Myometrial cell (primary cell): ENCODE measurements at places on chromosomes 11 and 22. TPM values are rescaled to one million over a fixed set of nuclear protein-coding genes. Genes with fewer than 3 reads are reported as not detected.

Gene TCN1
- total RNA-seq = not detected in 2 replicates

Gene SAA4
- not detected in 2 replicates for total RNA-seq

Gene OR4A16
- total RNA-seq = not detected in 2 replicates

Gene TMEM218
- 32.3 and 43.1 TPM in 2 replicates for total RNA-seq

Gene OR52M1
- total RNA-seq = not detected in 2 replicates

Gene APOL5
- total RNA-seq = not detected in 2 replicates

Gene MAP6
- total RNA-seq = 0.29 and 0.89 TPM in 2 replicates

Gene ALG8
- total RNA-seq = 42.4 and 69.5 TPM in 2 replicates

Gene TTLL8
- total RNA-seq = not detected in 2 replicates

Gene ACRV1
- not detected in 2 replicates for total RNA-seq

Gene LMO1
- total RNA-seq = not detected in 2 replicates

Gene CFAP300
- total RNA-seq = 12.1 and 12.4 TPM in 2 replicates

Gene PRRG4
- under 0.01 and 0.18 TPM in 2 replicates for total RNA-seq

Gene MMP12
- total RNA-seq = not detected in 2 replicates

Gene SELENOM
- 300 and 301 TPM in 2 replicates for total RNA-seq

Gene NXPE4
- not detected in 2 replicates for total RNA-seq

Gene TMPRSS4
- not detected in 2 replicates for total RNA-seq

Gene PLCB3
- total RNA-seq = 39.7 and 44.1 TPM in 2 replicates

Gene TCF20
- total RNA-seq = 19.3 and 25.2 TPM in 2 replicates

Gene CCDC188
- 1.4 TPM in 1 of 2 replicates, not detected in the other for total RNA-seq

Gene ROBO4
- total RNA-seq = 5.5 and 8.6 TPM in 2 replicates

Gene ROBO3
- 7.4 and 23.6 TPM in 2 replicates for total RNA-seq

Gene MYBPC3
- not detected in 2 replicates for total RNA-seq

Gene POU2AF2
- not detected in 2 replicates for total RNA-seq

Gene IL18
- total RNA-seq = 22.3 and 26.8 TPM in 2 replicates

Gene CHST1
- total RNA-seq = 1.1 and 1.4 TPM in 2 replicates

Gene TLCD5
- 7.6 and 8.6 TPM in 2 replicates for total RNA-seq

Gene RTN4RL2
- 1.4 and 1.7 TPM in 2 replicates for total RNA-seq

Gene RAB39A
- total RNA-seq = not detected in 2 replicates

Gene PANX3
- total RNA-seq = not detected in 2 replicates

Gene SLC22A9
- not detected in 2 replicates for total RNA-seq

Gene RASGRP2
- total RNA-seq = 0.58 and 5.0 TPM in 2 replicates

Gene E2F8
- 1.2 and 2.0 TPM in 2 replicates for total RNA-seq
